ENCODE measurements at places on chromosomes 4 and X.

DNA sequence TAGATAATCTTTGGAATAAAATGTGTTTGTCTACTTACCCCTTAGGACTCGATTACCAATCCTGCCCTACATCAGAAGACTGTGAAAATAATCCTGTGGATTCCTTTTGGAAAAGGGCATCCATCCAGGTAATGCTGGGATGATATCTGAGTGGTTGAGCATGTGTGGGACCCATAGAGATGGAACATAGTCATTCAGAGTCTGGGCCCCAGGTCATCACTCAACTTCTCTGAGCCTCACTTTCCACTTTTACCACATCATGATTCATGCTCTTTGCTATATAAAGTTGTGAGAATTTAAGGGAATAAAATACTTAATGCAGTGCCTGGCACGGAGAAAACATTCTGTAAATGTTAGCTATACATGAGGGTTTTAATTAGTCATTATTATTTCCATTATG is 8.9 kb downstream of the BST1 start:
- no peak for DNase-seq

- DNase-seq: no peak
Measured at GRCh38 chr4:94757192-94758140, at the start of gene BMPR1B. Gene BMPR1B, plus strand, starts transcription at chr4:94757955. Its CDS starts 346,470 bp downstream, at chr4:95104425.

- no peak for DNase-seq
Measured at GRCh38 chr4:127251423-127251822, 381.3 kb upstream of the INTU start.

DNA sequence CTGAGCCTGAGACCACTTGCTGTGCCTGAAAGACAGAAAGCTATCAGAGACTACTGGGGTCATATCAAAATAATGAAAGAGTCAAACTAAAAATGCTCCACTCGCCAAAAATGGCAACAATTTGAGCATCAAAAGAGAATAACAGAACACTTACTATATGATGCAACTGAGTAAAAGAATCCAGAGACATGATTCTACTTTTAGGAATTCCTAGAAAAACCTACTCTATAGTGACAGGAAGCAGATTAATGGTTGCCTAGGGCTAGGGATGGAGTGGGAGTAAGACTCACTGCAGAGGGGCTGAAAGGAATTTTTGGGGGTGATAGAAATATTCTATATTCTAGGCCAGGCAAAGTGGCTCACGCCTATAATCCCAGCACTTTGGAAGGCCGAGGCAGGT is 29.4 kb upstream of the SLAIN2 start:
- no peak for DNase-seq

GRCh38 chr4:172168888-172169287 is 355.7 kb downstream of the GALNTL6 start:
- DNase-seq: no peak

DNA sequence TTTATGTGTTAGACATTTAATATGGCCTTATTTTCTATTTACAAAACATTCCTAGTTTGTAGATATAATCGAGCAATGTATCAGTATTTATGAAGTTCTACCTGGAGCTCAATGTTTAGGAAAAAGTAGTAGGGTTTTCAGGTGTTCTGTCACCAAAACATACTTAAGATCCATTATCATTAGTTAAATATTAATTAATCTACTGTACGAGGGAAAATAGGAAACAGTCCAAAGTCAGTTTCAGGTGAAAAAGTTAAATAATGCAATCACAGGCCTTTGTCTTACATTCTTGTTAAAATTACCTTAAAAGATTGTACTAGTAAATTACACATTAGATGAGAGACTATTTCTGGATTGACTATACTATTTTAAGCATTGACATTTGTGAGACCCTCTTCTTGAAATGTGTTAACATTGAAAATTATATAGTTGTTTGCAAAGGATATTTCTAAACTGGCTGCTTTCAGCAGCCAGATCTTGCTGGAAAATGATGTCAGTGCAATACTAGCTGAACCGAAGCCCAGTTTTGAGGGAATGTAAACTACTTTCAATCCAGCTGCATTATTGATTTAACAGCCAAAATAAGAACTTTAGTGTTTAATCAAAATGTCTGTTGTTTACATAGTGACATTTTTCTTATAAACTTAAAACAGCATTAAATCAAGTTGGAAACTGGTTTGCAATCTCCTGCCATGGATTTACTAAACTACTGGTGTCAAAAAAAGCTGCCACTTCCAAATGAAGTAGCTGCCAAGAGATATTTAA is 19.3 kb downstream of the GUCY1B1 start:
- no peak for DNase-seq

- no peak for DNase-seq
Measured at GRCh38 chrX:21305799-21306336, 68.3 kb upstream of the CNKSR2 start.

GRCh38 chr4:72016011-72016410 is 15.8 kb upstream of the NPFFR2 start:
- no peak for DNase-seq

DNA sequence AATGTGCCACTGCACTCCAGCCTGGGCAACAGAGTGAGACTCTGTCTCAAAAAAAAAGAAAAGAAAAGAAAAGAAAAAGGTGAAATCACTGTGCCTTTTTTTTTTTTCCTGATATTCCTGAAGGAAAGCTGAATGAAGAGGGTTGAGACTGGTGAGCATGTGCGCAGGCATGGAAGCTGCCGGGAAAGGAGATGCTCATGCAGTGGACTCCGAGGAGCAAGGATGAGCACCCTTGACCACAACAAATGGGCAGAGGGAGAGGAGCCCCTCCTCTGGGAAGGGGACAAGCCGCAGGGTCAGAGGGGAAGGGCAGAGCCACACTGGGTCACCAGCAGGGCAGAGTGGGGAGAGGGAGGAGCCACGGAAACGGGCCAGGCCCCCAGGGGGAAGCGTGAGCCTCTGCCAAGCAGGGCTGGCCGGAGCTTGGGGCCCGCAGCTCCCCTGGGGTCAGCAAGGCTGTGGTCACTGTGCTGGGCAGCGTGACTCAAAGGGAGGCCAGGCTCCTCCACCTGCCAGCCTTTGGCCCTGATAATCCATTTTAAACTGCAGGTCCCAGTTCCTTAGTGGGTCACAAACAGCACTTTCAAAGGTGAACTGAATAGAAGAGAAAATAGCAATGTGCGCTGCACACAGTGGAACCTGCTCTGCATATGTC is 79.8 kb downstream of the NAT8L start:
- DNase-seq: no peak

GRCh38 chr4:24395937-24396336 is 188.4 kb downstream of the DHX15 start:
- DNase-seq: no peak
